ENCODE measurements at places on chromosomes 4 and X. TPM values are rescaled to one million over a fixed set of nuclear protein-coding genes. Genes with fewer than 3 reads are reported as not detected.

DNA sequence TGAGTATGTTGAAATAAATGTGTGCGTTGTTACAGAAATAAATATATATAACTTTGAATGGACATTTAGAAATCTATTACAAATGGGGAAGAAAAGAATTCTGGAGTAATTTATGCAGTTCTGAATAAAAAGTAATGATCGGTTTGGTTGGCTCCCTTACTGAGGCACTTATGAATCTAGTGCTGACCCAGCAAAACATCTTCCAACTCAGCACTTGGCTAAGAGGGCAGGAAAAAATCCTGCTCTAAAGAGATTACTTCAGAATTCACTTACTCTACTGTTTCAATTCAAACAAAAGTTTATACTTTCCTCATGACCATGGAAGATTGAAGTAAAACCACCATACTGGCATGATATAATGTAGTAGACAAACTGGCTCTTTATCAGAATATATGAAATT lies 123.9 kb upstream of the RXFP1 start:
- H3K27ac ChIP-seq, result no peak overlapping the region
- no peaks in the 10 kb centered on the region for H3K4me1 ChIP-seq
- H3K27me3 ChIP-seq, result no peaks in the 10 kb centered on the region
- H3K36me3 ChIP-seq, result no peaks in the 10 kb centered on the region
- H3K4me3 ChIP-seq, result no peak overlapping the region

SERTM2 gene
- not detected for total RNA-seq

- H3K27me3 ChIP-seq, result no peaks in the 10 kb centered on the region
- DNase-seq, result no peak
- H3K4me3 ChIP-seq, result no peak overlapping the region
- no peaks in the 10 kb centered on the region for H3K36me3 ChIP-seq
- no peak overlapping the region for H3K27ac ChIP-seq
- peaks cover 25% of the 10 kb centered on the region for H3K4me1 ChIP-seq
Measured at GRCh38 chr4:185192059-185192458, 11.7 kb downstream of the CFAP97 start.

LPAR4 gene
- total RNA-seq, result not detected

GRCh38 chrX:14050709-14051108 lies 21.0 kb upstream of the GEMIN8 start:
- H3K4me3 ChIP-seq, result no peak overlapping the region
- no peaks in the 10 kb centered on the region for H3K36me3 ChIP-seq
- no peaks in the 10 kb centered on the region for H3K27me3 ChIP-seq
- no peak for DNase-seq
- no peaks in the 10 kb centered on the region for H3K4me1 ChIP-seq

PCDH7 gene
- 28.6 TPM for total RNA-seq

- H3K4me3 ChIP-seq, result no peak overlapping the region
- no peaks in the 10 kb centered on the region for H3K4me1 ChIP-seq
- DNase-seq, result no peak
- no peaks in the 10 kb centered on the region for H3K27me3 ChIP-seq
Measured at GRCh38 chr4:151259752-151260151, 17.2 kb upstream of the PRSS48 start.

- H3K27me3 ChIP-seq, result no peaks in the 10 kb centered on the region
- DNase-seq, result no peak
- no peak overlapping the region for H3K4me3 ChIP-seq
- no peaks in the 10 kb centered on the region for H3K4me1 ChIP-seq
- H3K36me3 ChIP-seq, result no peaks in the 10 kb centered on the region
- H3K27ac ChIP-seq, result no peak overlapping the region
Measured at GRCh38 chr4:180028682-180029081, 2214.5 kb upstream of the TENM3 start.

Data from PC-9 (cell line).